Fibroblast of skin of back (primary cell): ENCODE measurements at places on chromosomes 1 and 21.

DNA sequence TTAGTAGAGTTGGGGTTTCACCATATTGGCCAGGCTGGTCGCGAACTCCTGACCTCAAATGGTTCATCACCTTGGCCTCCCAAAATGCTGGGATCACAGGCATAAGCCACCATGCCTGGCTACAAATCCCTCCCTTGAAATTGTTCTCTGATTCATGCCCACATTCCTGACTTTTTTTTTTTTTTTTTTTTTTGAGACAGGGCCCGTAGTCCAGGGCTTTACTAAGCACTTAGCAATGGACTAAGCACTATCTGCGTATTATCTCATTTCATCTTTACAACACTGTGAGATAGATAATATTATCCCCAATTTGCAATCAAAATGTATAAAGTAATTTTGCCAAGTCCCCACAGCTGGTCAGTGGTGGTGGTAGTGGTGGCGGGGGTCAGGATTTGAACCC, 58.9 kb downstream of the VWA5B1 start:
- no peak for DNase-seq

GRCh38 chr1:85365851-85366250, 89.4 kb upstream of the BCL10 start:
- no peak for DNase-seq

DNA sequence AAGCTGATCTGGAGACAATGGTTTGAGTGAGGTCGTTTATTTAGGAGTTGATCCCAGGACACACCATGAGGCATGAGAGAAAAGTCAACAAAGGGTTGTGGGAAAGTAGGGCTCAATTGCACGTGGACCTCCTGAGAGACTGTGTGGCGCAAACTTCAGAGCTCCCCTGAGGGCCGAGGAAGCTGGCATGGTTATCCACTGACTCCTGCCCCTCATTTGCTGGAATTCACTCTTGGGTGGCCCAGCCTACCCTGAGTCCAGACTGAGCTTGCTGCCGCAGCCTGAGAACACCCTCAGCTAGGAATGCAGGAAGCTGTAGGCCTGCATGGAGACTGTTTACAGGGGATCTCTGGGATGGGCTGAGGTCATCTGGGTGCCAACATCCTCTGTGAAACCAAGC, 301.0 kb downstream of the RWDD3 start:
- DNase-seq, result peak; percentile 92

GRCh38 chr1:240394353-240394752, 217.6 kb downstream of the GREM2 start:
- no peak for DNase-seq

GRCh38 chr21:21436012-21436534, 437.9 kb downstream of the NCAM2 start:
- DNase-seq, result peak; percentile 73

- no peak for DNase-seq
Observed at GRCh38 chr1:25994402-25995150, 3.3 kb downstream of the PAFAH2 start.

DNA sequence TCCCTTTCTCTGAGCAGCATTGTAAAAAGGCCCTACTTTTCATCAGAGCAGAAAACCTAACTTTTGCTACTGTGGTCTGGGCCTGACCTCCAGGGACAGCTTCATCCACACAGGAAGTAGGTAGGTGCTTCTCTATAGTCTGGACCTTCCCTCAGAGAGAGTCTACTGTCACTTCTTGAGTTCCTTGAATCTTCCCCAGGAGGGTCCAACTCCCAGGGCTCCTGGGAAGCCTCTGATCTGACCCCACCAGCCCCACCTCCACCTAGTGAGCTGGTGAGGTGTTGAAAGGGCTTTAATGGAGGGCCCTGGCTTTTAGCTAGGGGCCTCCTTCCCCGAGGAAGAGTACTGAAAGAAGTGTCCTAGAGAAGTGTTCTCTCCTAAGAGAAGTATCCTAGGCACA, 2.7 kb upstream of the VANGL2 start:
- no peak for DNase-seq

GRCh38 chr1:41666981-41667631, 182.6 kb upstream of the EDN2 start:
- DNase-seq, result peak; percentile 88

GRCh38 chr1:183804916-183805841, at the start of gene RGL1:
RGL1 (plus strand) TSS chr1:183805120; CDS start chr1:183805298, 178 bp downstream.
- peak; percentile 68 for DNase-seq

DNA sequence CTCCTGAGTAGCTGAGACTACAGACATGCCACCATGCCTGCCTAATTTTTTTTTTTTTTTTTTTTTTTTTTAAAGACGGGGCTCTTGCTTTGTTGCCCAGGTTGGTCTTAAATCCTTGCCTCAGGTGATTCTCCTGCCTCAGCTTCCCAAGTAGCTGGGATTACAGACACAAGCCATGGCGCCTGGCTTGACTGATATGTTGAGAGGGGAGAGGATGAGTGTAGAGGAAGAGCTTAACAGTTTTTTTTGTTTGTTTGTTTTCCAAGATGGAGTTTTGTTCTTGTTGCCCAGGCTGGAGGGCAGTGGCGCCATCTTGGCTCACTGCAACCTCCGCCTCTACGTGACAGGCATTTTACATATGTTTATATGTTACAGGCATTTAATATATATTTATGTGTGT, 2.5 kb downstream of the SRP9 start:
- DNase-seq, result no peak

DNA sequence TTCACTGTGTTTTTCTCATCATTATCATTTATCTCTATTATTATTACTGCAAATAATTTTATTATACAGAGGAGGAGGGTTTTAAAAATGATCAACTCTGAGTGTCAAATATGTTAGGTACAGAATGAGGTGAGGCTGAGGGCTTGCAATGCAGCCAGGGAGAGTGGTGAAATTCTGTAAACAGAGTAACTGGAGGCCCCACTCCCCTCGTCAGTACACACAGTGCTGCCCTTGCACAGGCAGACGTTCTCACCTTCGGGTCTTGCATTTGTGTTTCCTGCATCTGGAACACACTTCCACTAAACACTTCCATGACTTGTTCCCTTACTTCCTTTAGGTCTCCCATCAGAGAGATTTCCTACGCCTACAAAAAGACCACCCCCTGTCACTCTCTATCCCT, 24.3 kb upstream of the COA6 start:
- DNase-seq, result no peak

- DNase-seq, result no peak
Observed at GRCh38 chr1:212060632-212061472, 25.3 kb downstream of the DTL start.

DNA sequence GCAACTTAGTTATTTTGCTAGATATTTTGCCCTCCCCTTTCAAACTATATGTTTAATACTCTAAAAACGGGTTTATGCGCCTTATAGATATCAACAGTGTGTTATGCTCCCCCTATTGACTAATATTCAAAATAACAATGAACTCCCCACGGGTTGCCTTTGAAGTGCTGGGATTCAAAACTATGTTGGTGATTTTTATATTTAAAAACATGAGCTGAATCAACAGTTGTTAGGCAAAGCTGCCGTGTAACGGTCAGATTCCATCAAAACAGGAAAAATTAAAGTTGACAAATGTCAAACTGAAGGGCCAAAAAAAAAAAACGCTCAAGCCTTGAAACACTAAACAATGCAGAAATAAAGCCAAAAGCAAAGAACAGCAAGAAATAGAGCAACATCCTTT, 2.5 kb downstream of the TGFBR3 start:
- DNase-seq, result peak; percentile 51

- DNase-seq, result no peak
Observed at GRCh38 chr1:21668232-21668950, 766 bp downstream of the RAP1GAP start.

DNA sequence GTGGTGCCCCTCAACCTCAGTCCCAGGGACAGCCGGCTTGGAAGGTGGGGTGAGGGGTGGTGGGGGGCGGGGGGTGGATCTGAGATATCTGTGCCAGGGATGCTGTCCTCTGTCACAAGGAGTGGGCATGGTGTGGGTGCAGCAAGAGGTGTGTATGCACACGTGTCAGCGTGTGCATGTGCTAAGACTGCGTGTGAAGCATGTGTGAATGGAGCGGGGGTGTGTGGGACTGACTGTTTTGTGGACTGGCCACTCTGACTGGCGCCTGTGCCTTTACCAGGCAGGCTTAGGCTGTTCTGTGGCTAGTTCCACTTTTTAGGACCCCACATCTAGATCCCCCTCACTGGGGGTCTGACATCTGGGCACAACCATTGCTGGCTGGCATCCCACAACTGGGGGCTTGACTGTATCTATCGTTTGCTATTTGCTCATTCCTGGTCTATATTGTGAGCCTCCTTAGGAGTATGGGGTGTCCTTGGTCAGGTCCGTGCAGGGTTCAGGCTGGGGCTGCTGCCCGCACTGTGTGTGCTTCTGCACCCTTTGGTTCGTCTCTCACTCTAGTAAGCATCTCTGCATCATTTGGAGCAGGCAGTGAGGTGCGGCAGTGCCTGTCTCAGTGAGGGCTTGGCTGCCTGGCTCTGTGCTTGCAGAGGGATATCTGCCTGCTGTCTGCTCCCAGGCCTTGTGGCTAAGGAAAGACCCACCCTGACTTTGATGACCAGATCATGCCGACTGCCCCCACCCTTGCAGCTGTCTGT, 1.9 kb downstream of the AMPD2 start:
- DNase-seq, result no peak

- no peak for DNase-seq
Observed at GRCh38 chr1:6502000-6502891, 10.8 kb upstream of the PLEKHG5 start.

- DNase-seq, result no peak
Observed at GRCh38 chr1:236515443-236515958, 8.3 kb upstream of the LGALS8 start.

DNA sequence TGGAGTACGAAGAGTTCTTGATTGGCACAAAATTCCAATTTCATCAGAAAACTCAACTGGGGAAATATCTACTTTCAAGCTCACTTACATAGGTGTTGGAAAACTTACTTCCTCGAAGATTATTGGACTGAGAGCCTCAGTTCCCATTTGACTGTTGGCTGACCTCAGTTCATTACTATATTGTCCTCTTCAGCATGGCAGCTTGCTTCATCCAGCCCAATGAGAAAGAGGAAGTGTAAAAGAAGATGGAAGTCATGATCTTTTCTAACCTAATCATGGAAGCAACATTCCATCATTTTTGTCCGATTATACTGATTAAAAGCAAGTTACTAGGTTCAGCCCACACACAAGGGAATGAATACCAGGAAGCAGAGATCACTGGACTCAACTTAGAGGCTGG, 49.4 kb downstream of the HSD3B1 start:
- no peak for DNase-seq

DNA sequence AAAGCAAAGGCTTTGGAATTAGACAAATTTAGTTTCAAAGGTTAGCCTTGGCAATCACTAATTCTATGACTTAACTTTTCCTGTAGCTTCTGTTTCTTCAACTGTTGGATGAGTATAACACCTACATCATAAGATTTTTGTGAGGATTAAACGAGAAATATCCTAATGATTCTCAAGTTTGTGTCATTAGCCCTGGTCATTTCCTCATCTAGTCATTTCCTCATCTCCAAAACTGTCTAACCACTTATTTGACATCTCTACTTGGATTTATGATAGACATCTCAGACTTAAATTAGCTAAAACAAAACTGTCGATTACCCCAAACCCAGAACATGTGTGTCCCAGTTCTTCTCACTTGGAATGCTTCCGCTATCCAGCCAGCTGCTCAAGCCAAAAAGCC, 80.2 kb upstream of the CHODL start:
- DNase-seq, result no peak

- peak; percentile 52 for DNase-seq
Observed at GRCh38 chr1:91864017-91864700, 21.8 kb downstream of the TGFBR3 start.

DNA sequence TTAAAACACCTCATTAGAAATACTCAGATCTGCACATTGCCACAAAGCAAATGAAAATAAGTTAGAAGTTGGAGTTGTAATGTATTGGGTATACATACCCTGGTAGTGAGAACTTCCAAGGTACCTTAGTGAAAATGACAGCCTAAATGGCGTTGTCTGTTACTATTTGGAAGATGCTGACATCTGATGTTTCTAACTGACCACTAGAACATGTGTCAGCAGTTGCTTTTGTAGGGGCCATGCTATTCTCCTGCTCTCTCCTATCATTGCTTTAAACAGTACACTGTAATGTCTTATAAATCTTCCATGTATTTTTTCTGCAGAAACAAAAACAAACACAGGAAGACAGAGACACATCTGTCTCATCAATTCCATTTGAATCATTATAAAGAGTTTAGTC, 40.1 kb downstream of the LAMC1 start:
- no peak for DNase-seq

DNA sequence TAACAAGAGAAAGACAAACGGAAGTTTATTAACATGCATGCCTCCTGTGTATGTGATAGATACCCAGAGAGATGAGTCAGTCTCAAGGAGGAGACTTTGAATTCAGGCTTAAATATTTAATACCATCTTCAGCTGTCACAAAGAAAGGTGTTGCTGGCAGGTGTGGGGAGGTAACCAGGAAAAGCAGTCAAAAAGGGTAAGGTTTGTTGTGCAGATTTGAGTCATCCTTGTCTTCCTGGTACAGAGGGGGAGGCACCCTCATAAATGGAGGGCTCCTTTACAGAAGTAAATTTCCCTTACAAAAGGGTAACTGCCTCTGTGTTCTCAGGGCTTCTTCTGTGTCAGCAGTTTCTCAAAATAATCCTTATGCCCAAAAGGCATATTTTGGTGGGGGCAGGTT, 75.2 kb upstream of the B3GALT5 start:
- DNase-seq, result no peak

GRCh38 chr1:179575497-179576314, at the start of gene NPHS2:
NPHS2 (minus strand) TSS chr1:179575948; CDS start chr1:179575864, 84 bp downstream.
- no peak for DNase-seq

DNA sequence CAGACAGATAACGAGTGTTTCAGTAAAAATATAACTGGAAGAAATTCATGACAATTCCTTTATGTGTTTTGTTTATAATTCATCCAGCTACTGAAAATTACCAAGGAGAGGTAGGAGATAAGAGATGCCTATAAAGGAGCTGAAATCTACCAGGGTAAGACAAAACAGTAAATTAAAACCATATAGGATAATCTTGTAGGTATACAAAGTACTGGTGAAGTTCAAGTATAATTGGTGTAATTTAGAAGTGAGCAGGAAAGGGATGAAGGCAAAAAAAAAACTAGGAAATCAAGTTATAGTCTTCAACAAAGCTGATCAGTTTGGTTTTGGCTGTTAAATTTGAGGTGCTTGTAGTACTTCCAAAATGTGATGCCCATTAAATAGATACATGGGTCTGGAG, 1.2 kb upstream of the WARS2 start:
- no peak for DNase-seq
